Gastroesophageal sphincter (tissue), 4 donors: ENCODE measurements at places on chromosomes 2 and 18.

- ATAC-seq = no peak
These were observed 574.5 kb upstream of the ZEB2 start for GRCh38 chr2:145094370-145094769.

GRCh38 chr2:168538133-168538532 is 82.1 kb downstream of the CERS6 start:
- no peak for ATAC-seq

DNA sequence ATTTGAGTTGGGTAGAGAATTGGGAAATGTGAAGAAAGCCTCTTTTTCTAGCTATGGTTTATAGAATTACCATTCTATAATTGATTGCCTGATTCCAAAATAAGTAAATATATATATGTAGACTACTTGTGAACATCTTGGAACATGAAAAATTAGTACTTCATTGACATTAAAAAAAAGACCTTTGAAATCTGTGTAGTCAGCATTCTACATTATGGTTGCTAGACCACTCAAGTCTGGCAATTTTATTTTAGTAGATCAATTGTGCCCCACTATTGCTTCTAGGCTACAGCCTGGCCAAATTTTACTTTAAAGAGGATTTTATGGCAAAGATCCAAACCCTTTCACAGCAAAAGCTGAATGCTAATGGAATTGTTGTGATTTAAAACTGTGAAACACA is 279.8 kb downstream of the IKZF2 start:
- no peak for ATAC-seq

DNA sequence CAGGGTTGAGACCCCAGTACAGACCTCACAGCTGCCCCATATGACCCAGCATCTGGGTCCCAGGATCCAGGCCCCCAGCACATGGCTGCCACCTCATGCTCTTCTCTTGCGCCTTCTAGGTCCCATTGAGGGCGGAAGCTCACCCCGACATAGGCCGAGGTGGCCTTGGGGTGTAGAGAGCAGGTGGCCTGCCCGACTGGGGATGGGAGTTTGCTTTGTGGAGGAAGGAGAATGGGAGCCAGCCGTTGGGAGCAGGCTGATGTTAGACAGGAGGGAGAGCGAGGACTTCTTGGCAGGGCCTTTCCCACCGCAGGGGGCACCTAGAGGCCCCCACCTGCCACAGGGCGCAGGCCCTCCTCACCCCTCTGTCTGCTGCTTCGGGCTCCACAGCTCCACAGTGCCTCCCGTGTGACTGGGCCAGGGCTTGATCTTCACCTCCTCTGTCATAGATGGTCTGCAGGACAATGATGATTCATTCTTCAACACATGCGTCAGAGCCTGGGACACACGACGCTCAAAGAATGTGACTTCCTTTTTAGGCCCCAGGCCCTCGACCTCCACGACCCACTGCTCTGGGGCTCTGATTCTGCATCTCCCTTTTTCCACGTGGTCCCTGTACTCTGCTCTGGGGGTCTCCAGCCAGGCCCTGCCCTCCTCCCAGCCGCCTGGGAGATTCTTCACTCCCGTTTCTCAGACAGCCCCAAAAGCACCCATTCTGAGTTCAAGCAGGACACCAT is 86.6 kb upstream of the ODC1 start:
- no peak for ATAC-seq

GRCh38 chr2:165790466-165790865 is 3.6 kb downstream of the GALNT3 start:
- no peak for ATAC-seq

- no peak for ATAC-seq
These were observed 7.3 kb upstream of the WDR33 start for GRCh38 chr2:127818241-127818640.

- no peak for ATAC-seq
These were observed 173.3 kb downstream of the DCDC2C start for GRCh38 chr2:3876685-3877084.

DNA sequence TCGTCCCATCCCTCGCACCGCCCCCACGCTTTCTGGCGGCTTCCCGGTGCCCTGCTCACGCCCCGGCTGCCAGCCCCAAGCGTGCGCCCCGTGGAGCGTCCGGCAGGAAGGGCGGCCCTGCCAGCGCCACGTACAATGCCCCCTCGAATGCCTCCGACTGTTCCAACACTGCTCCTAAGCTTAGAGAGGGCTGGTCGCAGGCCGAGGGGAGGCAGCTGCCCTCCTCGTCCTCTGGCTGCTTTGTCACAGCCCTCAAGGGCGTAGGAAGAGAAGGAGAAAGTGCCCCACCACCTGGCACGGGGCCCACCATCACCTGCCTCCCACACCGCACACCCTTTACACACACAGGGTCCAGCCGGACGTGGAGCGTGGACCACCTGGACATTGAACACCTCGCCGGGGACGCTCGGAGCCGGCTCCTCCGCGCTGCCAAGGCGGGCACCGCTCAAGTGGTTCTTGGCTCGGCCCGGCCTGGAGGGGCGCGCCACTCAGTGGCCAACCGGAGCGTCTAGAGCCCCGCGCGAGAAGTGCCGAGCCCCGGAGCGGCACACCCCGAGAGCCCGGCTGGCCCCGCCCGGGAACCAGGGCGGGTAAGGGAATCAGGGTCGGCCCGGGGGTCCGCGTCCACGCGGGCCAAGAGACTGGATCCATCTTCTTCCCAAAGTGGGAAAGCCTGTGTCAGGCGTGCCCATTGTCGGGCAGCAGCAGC is 830 bp downstream of the DNER start:
- ATAC-seq = no peak

DNA sequence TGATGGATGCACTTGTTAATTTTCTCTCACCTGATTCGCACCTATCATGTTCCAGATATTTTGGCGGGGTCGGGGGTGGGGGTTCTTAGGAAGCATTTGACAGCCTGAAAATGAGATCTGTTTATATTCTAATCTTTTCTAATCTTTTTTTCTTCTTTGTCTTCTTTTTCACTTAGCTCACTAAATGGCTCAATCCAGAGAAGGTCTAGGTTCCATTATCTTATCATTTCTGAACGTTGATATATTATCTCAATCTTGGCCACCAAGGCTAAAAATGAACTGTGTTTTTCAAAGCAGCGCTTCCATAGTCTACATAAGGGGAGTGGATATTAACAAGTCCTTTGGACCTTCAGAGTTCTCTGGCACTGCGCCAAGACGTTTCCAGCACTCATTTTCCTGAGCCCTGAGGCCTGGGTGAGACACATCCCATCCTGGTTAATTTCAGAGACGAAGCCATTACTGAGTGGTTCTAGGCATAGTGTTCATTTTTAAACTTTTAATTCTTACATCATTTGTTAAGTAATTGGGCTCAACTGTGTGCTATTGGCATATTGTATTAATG is 229.0 kb downstream of the SOX11 start:
- no peak for ATAC-seq

GRCh38 chr2:48112911-48113680 is 206.8 kb upstream of the FBXO11 start:
- ATAC-seq = no peak

DNA sequence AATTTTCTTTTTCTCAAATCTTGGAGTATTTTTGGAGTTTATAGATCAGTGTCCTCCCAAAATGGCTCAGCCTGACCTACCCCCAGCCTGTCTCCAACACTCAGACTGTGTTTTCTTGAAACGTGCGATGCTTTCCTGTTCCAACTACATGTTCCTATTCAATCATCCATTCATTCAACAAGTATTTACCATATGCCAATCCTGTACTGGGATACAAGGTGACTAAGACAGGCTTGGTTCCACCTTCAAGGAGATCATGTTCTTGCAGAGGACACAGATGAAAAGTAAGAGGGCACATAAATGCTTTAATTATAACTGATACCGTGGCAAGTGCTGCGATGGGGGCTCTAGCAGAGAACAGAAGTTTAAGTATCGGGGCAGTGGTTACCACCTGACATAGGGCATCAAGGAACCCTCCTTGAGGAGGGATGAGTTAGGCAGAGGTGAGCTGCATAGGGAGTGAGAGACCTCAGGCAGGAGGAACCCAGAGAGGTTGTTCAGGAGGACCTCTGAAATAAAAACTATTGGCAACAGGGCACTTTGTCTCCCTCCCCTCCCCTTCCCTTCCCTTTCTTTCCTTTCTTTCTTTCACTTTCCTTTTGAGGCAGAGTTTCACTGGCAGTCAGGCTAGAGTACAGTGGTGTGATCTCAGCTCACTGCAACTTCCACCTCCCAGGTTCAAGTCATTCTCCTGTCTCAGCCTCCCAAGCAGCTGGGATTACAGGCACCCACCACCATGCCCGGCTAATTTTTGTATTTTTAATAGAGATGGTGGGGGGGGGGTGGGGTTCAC is 469.0 kb downstream of the EPHA4 start:
- ATAC-seq = no peak

GRCh38 chr2:123179526-123179925 is 845.6 kb upstream of the CNTNAP5 start:
- no peak for ATAC-seq

- ATAC-seq = no peak
These were observed 255.3 kb downstream of the NR4A2 start for GRCh38 chr2:156077041-156077742.

GRCh38 chr2:121501031-121501430 is 29.6 kb upstream of the RNU4ATAC start:
- ATAC-seq = no peak

GRCh38 chr18:78984941-78985784 is 5.5 kb downstream of the SALL3 start:
- no peak for ATAC-seq

DNA sequence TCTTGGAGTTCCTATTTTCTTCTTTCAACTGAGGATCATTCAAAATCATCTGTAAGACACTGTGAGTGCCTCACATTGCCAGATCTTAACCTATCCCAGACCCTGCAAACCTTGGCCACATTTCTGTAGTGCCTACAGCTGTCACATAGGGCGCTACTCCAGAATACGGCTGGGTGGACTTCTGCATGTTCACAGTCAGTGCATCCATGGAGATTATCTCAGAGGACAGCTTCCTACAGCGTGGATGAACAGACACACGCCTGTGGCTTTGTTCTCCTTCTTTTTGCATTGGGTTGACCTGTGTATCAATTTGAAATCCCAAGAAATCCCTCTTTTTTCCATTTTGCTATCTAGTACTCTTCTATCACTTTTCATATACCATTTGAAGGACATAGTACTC is 1.9 kb upstream of the KLHL29 start:
- no peak for ATAC-seq

- no peak for ATAC-seq
These were observed 216.4 kb downstream of the STK39 start for GRCh38 chr2:168030862-168031624.

GRCh38 chr2:72695676-72696075 is 130.2 kb downstream of the EXOC6B start:
- no peak for ATAC-seq

DNA sequence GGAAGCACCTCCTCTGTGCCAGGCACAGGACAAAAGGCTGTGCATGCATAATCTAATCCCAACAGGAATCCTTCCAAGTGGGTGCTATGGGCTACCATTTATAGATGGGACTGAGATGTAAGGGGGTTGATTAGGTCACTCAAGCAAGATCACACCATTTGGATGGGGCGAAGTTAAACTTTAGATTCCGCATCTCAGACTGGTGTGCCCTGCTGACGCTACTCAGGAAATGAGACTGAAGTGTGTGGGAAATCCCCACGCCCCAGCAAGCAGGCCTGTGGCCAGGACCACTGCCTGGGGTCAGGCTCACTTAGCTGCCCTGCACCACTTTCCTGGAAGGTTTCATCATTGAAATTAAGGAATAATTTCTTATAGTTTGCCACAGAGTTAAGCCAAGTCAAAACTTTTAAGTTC is 70.5 kb upstream of the PPP1CB start:
- no peak for ATAC-seq

DNA sequence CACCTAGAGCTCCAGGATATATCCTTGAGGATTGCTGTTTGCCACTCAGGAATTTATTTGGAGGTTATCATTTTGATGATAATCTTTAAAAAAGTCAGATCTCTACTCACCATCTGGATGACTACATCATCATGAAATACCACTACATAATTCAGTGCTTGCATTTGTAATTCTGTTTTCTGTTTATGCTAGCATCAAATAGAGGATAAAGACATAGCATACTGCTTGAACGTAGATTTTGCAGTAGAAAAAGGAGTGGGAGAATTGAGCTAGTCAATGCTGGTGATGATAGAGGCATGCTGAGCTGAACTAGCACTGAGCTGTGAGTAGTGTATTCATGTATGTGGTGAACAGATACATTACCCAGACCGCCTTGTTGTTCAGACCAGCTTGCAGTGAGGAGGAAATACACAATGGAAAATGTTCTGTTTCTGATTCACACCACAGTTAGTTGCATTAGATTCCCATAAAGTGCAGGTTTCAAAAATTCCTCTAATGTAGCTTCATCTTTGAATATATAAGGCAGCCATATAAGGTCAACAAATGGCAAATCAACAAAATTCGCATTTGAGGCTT is 68.8 kb upstream of the CDC42EP3 start:
- no peak for ATAC-seq

DNA sequence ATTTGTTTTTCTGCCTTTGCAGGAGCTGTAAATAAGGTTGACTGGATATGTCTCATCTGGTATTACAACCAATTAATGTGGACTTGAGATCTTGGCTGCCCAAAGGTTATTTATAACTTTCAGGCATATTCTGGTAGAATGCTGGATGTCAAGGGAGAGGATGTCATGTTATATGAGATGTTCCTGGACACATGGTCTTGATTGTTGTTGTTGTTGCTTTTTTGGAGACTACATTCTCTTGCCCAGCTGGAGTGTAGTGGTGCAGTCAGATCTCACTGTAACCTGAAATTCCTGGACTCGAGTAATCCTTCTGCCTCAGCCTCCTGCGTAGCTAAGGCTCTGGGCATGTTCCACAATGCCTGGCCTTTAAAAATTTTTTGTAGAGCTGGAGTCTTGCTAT is 83.3 kb downstream of the LCLAT1 start:
- no peak for ATAC-seq

- ATAC-seq = no peak
These were observed 23.7 kb downstream of the TBC1D8 start for GRCh38 chr2:101127319-101128056.

DNA sequence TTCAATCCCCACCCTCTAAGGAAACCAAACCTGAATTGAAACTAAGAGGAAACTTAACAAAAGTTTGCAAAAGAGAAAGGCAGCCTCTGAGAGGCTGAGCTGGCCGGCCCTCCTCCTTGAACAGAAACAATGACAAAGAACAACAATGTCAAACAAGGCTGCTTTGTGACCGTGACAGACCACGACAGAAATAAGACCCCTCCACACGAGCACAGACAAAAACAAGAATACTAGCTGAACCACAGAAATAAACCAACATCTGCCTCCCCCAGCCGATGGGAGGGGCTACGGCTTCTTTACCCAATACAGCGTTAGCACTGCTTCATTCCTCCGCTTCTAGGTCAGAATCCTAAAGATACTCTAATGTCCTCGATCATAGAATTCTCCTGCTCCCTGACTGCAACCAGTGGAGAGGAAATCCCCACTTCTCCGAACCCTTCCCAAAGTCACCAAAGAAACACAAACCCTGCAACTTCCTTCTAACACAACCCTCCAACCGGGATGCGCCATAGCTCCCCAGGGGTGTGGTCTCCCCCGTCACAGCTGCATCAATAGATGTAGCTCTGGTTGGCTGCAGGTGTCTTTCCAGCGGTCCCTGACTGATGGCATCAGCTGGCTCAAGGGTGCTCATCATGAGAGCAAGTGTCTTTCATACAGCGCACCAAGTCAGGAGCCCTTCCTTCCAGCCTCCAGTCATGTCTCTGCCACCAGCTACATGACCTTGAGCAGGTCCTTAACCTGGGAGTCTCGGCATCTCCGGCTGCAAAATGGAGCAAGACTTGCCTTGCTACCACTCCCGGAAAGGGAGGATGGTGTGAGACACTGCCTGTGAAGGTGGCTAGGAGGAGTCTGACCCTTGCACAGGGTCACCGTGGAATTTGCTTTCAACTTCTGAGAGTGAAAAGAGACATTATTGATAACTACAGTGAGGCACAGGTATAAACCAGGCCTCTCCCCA is 198.6 kb downstream of the HAUS1 start:
- no peak for ATAC-seq

GRCh38 chr2:121944072-121944831 is 188.8 kb downstream of the TSN start:
- ATAC-seq = peak; percentile 90
